ENCODE measurements at places on chromosomes 5 and 9.

GRCh38 chr5:174272671-174273070 is 227.2 kb downstream of the NSG2 start:
- no peak for DNase-seq

- no peak for DNase-seq
Measured at GRCh38 chr5:94640176-94640575, 21.7 kb downstream of the SLF1 start.

- DNase-seq, result no peak
Measured at GRCh38 chr5:34003941-34004340, 3.9 kb downstream of the AMACR start.

- DNase-seq, result peak; percentile 60
Measured at GRCh38 chr5:124628721-124629596, 117.5 kb downstream of the ZNF608 start.

DNA sequence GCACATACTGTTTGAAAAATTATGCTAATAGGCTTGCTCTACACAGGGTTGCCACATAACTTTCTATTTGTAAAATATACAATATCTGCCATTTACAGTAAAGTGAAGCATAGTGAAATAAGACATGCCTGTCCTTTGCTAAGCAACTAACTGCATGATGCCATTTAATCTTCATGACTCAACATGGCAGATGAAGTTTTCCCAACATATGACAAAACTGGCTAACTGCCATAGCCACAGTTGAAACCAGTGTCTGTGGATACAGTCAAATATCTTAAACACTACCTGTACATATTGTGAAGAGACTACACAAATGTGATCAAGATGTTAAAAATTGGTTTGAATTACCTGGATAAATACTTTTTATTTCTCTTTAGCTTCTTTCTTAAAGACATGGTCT is 3.1 kb upstream of the DMAC1 start:
- no peak for DNase-seq

DNA sequence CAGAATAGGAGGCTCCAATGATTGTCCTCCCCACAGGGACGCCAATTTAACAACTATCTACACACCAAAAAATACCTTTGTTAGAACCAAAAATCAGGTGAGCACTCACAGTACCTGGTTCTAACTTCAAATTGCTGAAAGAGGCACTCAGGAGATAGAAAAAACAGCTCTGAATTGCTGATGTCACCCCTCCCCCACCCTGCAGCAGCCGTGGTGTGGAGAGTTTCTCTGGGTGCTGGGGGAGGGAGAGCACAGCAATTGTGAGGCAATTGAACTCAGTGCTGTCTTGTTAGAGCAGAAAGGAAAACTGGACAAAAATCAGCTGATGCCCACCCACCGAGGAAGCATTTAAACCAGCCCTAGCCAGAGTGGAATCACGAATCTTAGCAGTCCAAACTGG is 41.8 kb downstream of the TNFSF8 start:
- no peak for DNase-seq

- no peak for DNase-seq
Measured at GRCh38 chr9:93107825-93108161, 11.8 kb downstream of the CARD19 start.

- peak; percentile 5 for DNase-seq
Measured at GRCh38 chr9:90141723-90142122, 500.9 kb downstream of the DIRAS2 start.

- no peak for DNase-seq
Measured at GRCh38 chr9:93697352-93698139, 121.2 kb downstream of the PHF2 start.

- peak; percentile 65 for DNase-seq
Measured at GRCh38 chr9:106945727-106946660, 83.0 kb downstream of the ZNF462 start.

DNA sequence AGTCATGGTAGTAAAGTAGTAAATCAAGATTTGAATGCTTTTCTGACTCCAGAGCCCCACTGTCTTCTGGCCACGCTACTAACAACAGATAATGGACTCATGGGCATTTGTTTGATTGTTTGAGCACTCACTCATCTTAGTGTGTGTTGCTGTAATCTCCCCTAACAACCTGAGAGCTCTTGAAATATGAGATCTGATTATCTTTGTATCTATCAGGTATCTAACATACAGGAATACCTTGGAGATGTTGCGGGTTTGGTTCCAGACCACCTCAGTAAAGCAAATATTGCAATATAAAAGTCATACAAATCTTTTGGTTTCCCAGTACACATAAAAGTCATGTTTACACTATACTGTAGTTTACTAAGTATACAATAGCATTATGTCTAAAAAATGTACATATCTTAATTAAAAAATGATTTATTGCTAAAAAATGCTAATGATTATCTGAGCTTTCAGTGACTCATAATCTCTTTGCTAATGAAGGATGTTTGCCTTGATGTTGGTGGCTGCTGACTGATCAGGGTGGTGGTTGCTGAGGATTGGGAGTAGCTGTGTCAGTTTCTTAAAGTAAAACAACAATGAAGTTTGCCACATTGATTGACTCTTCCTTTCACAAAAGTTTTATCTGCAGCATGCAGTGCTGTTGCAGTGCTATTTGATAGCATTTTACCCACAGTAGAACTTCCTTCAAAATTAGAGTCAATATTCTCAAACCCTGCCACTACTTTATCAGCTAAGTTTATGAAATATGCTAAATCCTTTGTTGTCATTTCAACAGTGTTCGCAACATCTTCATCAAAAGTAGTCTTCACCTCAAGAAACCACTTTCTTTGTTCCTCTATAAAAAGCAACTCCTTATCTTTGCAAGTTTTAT is 92.2 kb downstream of the ZNF462 start:
- no peak for DNase-seq

GRCh38 chr5:9558319-9558965 is 12.6 kb upstream of the SEMA5A start:
- no peak for DNase-seq

DNA sequence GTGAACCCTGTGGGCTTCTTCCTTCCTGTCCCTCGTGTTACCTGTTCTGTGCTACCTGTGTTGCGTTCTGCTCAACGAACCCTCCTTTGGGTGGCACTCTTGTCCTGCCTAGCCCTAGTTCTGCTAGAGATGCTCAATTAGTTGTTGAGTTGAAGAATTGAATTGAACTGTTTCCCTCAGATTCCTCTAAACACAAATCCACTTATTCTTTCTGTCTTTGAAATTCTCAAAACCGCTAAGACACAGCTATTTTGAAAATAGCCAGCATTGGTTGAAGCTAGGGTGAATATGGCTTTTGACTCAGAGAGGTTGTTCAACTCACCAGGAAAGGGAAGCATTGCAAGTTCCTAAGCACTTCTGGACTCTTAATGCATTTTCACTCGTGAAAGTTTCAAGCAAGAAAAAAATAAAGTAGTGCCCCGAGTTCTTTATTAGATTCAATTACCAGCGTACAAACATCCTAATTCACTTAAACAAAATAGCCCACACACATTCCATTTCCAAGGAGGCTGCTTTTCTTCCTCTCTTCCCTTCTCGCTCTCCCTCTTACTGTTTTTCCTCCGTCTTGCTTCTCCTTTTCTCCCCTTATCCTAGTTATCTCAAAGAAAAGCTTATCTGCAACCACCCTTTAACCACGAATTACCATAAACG is 642 bp upstream of the ITGA1 start:
- no peak for DNase-seq

DNA sequence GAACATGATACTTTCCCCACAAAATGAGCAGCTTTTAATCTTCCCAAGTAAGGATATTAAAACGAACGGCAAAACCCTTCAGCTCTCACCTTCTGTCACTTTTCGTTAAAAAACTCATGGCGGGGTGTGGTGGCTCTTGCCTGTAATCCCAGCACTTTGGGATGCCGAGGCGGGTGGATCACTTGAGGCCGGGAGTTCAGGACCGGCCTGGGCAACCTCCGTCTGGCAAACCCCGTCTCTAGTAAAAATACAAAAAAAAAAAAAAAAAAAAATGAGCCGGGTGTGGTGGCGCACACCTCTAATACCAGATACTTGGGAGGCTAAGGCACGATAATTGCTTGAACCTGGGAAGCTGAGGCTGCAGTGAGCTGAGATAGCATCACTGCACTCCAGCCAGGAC is 902 bp downstream of the TMED9 start:
- DNase-seq, result no peak

DNA sequence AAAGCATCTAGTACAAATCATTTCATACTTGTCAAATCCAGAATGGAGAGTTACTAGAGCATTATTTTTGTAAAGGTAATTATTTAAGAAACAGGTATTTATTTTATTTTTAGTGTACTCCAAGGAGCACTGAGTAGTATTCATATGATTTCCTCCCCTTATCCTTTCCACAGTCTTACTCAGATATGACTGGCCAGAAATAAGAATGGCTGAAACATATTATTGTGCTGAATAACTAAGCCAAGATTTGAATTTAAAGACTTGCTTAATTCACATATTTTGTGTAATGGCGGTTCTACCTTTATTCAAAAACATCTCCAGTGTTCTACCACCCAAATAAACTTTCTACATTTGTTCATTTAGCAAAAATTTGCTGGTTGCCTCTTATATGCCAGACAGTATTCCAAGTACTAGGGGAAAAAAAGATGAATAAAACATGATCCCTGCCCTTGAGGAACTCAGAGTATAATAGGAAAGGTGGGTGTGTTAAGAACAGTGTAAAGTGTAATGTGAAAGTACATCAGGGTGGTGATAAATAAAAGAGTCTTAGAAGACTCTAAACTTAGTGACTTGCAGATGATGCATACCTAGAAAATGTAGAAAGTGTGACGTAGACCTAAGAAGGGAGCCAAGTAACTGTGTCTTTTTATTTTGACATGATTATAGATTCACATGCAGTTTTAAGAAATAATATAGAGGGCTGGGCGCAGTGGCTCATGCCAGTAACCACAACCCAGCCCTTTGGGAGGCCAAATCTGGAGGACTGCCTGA is 110.4 kb upstream of the GRHPR start:
- DNase-seq, result no peak

- DNase-seq, result peak; percentile 29
Measured at GRCh38 chr9:86287013-86287412, 4.7 kb upstream of the ISCA1 start.

DNA sequence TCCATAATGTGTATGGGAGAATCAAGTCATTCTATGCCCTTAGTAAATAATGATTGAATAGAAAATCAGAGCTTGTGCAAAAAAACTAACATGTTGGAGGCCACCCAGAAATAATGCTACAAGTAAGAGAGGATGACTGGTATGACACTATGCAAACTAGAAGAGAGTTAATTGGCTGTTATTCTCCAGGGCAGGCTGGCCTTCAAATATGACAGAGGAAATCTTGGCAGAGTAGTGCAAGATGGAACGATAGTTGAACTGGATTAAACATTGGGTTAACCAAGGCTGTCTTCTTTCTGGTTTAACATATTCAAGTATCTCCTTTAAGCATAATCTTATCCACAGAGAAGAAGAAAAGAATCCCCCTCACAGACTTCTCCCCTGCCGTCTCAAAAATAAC is 196.1 kb downstream of the MPDZ start:
- no peak for DNase-seq

DNA sequence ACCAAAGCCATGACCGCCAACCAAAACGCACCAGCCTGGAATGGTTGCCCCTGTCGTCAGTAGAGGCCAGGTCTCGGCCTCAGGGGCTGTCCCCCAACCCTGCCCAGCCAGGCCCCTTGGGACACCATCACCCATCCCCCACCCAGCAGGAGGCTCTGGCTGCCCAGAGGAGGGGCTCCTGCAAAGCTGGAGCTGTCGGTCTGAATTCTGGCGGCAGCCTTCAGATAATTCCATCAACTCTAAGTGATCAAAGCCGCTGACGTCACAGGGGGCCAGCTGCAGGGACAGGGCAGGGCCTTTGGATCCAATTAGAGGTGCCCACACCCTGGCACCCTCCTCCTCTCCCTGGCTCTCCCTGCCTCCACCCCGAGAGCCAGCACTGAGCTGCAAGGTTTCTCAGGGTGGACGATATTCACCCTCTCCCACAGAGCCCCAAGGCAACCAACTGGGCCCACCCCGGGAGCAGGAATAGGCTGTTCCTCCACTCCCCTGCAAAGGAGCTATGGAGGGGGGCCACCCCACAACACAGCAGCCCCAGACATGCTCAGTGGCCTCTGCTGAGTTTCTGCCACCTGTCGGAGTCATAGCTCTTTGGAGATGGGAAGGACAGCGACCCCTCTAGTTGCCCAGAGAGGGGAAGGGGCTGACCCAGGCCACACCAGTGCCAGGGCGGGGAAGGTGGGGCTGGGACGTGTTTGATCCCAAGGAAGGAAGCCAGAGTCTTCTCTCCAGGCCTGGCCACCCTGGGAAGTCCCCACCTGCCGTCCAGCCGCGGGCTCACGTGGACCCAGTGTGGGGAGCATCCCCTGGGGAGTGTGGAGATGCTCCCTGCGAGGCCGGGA is 78.4 kb downstream of the NTNG2 start:
- DNase-seq, result no peak

- DNase-seq, result no peak
Measured at GRCh38 chr5:89110916-89111646, 228.1 kb upstream of the MEF2C start.

GRCh38 chr5:73507062-73507461 is 8.8 kb downstream of the BTF3 start:
- no peak for DNase-seq

- no peak for DNase-seq
Measured at GRCh38 chr5:66255714-66256113, 111.6 kb downstream of the SREK1 start.

- peak; percentile 39 for DNase-seq
Measured at GRCh38 chr9:88653911-88654310, 118.9 kb downstream of the NXNL2 start.

GRCh38 chr5:1732945-1733344 is 66.7 kb downstream of the MRPL36 start:
- no peak for DNase-seq

- no peak for DNase-seq
Measured at GRCh38 chr9:115115924-115116323, 2.0 kb downstream of the TNC start.

GRCh38 chr5:177354711-177355110 is 3.0 kb upstream of the RGS14 start:
- DNase-seq, result no peak

- no peak for DNase-seq
Measured at GRCh38 chr9:93826209-93826608, 128.9 kb downstream of the BARX1 start.

DNA sequence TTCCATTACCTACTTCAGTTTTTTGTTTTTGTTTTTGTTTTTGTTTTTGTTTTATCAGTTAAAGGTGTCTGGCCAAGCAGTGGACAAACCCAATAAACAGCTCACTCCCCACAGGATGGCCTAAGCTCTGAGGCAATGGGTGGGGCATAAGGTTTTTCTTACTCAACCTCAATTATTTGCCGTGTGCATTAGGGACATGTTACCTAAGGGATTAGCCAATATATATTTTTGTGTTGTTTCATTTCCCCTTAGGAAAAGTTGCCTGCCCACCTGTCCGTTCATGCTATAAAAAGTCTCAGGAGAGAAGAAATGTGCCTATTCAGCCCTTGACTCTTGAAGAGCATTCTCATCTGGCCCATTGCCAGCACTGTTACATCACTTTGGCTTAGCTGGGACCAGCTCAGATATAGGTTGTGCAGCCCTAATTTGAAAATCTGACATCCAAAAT is 7.3 kb downstream of the SH3RF2 start:
- no peak for DNase-seq

GRCh38 chr9:18319918-18320445 is 154.0 kb upstream of the ADAMTSL1 start:
- DNase-seq, result no peak
